ENCODE measurements at places on chromosomes 13 and 19.

GRCh38 chr19:35992907-35993765, 1.9 kb upstream of the SDHAF1 start:
- DNase-seq: no peak

DNA sequence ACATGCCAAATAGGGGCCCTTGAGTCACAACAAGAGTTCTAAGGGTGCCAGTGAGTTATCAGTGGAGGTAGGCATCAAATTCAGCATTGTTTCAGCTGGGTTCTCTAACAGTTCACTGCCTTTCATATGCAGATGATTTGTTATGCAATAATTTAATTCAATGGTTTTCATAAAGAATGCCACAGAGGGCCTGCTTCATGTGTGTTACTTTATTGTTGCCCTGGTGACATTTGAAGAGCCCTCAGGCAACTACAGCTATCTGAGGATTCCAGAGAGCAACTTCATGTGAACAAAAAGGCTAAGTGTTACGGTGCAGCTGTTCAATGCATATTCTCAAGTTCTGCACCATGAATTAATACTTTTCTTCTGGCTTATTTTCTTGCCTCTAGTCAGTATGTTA, 43.1 kb upstream of the STARD13 start:
- DNase-seq: no peak

DNA sequence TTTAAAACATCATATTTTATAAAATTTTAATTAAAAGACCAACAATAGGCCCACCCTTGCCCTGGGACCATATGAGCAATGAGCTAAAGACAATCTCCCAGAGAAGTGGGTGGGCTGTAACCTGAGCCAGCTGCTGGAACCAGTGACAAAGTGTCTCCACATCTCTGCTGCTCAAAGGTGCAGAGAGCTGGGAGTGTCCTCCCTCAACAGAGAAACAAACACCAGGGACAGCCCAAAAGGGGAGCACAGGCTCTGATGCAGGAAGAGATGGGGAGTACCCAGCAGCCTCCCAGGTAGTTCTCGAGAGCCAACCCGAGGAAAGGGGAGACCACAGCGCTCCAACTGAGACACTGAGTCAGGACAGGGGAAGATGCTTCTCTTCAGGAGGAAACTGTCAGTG, 39.1 kb downstream of the DOCK9 start:
- DNase-seq: no peak

DNA sequence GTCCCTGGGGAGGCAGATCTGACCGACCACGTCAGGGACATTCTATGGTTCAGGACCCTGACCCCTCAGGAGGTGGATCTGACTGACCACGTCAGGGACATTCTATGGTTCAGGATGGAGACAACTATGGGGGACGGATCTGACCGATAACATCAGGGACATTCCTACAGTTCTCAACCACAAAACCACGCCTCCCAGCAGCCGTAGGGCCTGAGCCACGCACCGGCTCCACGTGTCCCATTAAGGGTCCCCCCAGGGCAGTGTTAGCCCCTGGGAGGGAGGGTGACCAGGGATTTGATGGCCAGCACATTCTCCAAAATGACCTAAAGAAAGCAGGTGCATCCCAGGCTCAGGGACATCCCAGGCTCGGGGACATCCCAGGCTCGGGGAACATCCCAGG, 49.0 kb upstream of the C13orf46 start:
- DNase-seq: no peak

- peak; percentile 57 for DNase-seq
These were observed at the start of gene C19orf12 for GRCh38 chr19:29714953-29715700. Gene C19orf12, minus strand, starts transcription at chr19:29715261. Its CDS starts 6,848 bp downstream, at chr19:29708413.

Measured in stimulated activated CD4-positive, alpha-beta T cell treated with anti-CD3 and anti-CD28 coated beads, TNF-alpha, amount 100 ng/mL, for 4 hours (primary cell).